Stimulated activated CD8-positive, alpha-beta memory T cell treated with anti-CD3 and anti-CD28 coated beads, Interleukin-4, amount 100 ng/mL, for 1 hour (primary cell): ENCODE measurements at places on chromosomes 2 and 18.

DNA sequence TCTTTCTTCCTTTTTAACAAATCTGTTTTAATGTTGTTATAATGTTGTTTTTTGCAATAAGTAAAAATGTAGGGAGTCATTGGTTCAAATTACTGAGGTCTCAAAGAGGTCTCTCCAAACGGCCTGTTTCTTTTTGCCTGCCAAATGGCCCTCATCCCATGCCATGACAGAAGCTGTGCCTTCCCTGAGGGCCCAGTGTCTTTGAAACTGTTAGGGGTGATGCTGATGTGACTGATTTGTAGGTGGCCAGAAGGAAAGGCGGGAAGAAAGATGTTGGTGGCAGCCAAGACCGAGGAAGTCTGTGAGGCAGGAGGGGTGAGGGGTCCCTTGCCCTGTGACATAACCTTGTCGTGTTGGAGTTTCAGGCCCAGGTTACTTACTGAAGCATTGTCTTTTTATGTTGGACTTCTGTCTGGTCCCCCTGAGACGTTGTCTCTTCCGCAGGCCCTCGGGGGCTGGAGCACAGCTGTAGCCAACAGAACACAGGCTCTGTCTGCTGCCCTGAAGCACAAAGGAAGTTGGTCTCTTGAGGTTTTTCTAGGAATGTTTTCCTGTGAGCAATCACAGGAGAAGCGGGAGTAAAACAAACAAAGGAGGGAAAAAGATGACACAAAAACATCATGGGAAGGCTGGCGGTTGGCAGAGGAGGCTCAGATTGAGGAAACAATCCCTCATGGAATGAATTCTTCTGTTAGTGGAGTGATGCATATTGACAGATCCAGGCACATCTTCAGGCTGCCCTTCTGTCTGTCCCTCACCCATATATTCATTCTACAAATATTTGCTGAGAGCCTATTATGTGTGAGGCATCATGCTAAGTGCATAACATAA, 4.9 kb upstream of the ST3GAL5 start:
- DNase-seq = no peak

GRCh38 chr2:159735648-159736047, 23.3 kb downstream of the MARCHF7 start:
- no peak for DNase-seq

GRCh38 chr2:52704251-52704650, 1063.4 kb upstream of the CHAC2 start:
- no peak for DNase-seq

DNA sequence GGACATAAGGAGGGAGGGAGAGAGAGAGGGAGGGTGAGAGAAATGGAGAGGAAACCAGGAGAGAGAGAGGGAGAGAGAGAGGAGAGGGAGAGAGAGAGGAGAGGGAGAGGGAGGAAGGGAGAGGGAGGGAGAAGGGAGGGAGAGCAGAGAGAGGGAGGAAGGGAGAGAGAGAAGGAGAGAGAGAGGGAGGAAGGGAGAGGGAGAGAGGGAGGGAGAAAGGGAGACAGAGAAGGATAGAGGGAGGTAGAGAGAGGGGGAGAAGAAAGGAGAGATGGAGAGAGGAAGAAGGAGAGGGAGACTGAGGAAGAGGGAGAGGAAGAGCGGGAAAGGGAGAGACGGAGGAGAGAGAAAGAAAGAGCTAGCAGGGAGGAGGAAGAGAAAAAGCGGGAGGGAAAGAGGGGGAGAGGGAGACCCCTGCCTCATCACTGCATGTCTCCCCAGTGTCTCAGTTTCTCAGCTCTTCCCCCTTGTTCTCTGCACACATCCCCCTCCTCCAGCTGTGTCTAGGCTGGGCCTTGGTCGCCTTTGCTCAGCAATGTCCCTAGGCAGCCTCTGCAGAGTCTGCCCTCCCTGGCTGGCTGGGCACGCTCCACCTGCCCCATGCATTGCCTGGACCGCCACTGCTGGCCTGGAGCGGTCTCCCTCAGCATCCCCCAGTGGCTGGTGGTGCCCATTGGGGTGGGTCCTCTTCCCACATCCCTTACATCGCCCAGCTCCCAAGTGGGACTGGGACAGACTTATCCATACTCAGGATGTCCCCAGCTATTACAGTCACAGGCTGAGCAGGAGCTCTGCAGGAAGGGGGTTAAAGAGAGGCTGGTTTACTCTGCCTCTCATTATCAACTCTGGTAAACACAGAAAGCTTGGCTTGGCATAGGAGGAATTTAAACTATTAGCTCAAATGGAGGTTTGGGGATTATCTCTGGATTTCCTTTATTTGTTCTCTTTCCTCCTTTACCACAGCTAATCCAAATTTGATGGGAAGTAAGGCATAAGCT, 85.7 kb upstream of the APCDD1 start:
- no peak for DNase-seq

- no peak for DNase-seq
These were observed 140.6 kb upstream of the ID2 start for GRCh38 chr2:8541223-8541622.
